ENCODE measurements at places on chromosomes 1 and 21.

- no peak for DNase-seq
Measured at GRCh38 chr1:154801234-154802011, 68.7 kb downstream of the KCNN3 start.

GRCh38 chr1:227242811-227243682 lies 75.2 kb downstream of the CDC42BPA start:
- no peak for DNase-seq

GRCh38 chr1:39088658-39089057 lies 62.5 kb downstream of the NDUFS5 start:
- no peak for DNase-seq

GRCh38 chr1:237583756-237584155 lies 307.0 kb downstream of the ZP4 start:
- DNase-seq, result no peak

- DNase-seq, result no peak
Measured at GRCh38 chr1:39081271-39082009, 55.3 kb downstream of the NDUFS5 start.

Measured in glomerular endothelial cell (primary cell).